Stimulated activated naive CD4-positive, alpha-beta T cell treated with Interleukin-2 at 50 U/mL for 16 hours (primary cell): ENCODE measurements at places on chromosomes 12 and 14.

DNA sequence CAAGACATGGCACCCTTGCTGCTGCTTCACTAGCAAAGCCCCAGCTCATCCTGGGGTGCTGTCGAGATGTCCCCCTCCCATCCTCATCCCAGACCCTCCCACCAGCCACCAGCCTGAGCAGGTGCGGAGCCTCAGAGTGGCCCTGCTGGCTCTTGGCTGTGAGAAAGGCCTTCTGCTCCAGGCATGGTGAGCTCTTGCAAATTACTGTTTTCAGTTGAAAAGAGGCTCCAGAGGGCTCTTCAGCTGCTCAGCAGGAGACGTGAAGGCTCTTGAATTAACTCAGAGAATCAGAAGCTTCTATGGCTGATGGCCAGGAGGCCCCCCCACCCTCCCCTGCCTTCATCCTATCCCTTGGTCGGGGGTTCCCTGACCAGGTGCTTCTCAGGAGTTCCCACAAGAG, 44.1 kb downstream of the WSCD2 start:
- no peak for DNase-seq

DNA sequence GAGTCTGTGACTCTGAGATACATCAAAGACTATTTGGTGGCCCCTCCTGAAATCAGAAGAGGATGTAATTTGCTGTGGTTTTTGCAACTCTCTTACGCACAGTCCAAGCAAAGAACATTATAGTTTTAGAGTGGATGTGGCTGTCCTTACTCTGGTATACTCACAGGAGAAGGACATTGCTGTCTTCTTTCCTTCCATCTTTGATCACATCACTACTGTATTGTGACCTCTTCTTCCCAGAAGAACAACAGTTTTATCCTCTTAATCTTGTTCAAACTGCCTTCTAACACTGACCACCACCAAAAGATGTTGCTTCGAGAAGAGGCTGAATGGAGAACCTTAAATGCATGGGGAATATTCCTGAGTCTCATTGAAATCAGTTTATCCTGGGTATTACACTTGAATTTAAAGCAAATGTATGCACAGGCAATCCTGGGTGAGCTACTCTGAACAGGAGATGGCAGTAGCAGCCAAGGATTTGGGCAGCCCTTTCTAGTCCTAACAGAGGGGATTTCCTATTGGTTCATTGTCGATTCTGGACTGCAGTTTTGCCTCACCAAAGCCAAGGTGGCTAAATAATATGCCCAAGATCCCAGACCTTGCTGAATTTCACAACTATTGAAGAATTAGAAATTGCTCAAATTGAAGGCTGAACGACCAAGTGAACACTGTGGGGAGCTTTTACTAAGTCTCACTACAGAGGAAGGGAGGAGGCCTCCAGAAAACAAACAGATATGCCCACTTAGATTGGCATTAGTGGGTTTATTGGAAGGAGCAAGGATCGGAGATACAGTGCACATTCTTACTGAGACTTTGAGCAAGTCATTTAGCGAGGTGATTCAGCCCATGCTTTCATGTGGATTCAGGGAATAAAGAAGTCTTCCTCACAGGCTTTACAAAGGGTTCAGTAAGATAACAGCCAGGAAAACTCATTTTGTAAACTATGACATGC, 282.8 kb downstream of the PAWR start:
- no peak for DNase-seq

- no peak for DNase-seq
Observed at GRCh38 chr12:87866578-87867292, 162.5 kb downstream of the C12orf50 start.

- DNase-seq = no peak
Observed at GRCh38 chr12:131927110-131928079, 1.7 kb upstream of the PUS1 start.

DNA sequence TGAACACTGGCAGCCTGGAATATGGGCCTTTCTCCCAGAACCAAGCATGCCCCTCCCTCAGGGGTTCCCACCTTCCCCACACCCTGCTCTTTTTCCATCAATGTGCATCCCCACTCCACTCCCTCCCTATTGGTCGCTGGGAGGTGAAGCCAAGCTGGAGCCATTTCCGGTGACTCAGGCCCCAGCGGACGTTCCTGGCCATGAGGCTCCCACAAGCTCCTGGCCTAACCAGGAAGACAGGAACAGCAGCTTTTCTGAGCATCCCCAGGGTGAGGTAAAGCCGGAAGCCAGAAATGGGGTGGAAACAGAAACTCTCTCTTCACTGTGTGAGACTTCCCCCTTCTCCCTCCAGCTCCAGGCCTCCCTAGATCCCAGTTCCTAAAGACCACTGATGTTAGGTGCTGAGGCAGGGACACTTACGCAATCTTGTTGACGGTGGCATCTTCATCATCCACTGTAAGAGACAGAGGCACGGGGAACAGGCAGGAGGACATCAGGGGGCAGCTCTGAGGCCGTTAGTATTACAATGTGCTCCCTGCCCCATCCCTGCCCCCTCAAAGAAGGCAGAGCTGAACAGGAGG, 5.1 kb downstream of the LMBR1L start:
- DNase-seq = no peak

GRCh38 chr12:50103767-50104321, at the start of gene GPD1:
Gene GPD1 (plus strand): TSS chr12:50104008. CDS start chr12:50104051, 43 bp downstream.
- DNase-seq = peak; percentile 9

DNA sequence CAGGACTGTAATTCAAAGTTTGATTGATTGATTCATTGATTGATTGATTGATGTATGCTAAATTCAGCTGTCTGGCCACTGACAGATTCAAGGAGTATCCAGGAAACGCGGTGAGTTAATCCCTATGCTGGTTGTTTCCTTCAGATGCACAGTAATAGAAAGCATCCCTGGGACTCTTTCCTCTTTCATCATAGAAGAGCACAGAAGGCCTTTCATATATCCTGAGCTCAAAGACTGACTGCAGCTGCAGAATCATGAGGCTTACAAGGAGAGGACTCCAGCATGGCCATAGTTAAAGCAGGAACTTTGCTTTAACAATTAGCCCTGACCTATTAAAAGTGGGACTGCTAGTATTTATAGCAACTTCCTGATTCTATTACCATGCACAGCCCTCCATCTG, 187.7 kb upstream of the TMTC1 start:
- DNase-seq = no peak
